ENCODE measurements at places on chromosomes 12 and 14.

- no peak for DNase-seq
Observed at GRCh38 chr14:51592836-51593235, 58.9 kb upstream of the FRMD6 start.

DNA sequence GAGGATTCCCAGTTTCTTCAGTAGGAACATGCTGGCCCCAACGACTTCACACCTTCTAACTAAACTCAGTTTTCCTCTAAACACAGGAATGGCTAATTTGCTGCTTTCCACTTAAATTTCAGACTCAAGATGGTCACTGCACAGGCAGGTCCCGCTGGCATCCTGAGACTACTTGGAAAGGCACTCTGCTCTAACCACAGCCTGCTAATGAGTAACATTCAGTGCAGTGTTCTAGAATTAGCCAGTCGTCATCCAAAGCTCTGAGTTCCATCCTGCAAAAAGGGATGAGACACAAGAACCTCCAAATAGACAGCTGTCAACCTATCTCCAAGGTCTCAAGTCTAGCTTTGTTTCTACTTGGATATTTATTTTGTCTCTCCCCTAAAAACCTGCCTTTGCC is 6.0 kb downstream of the CCDC92 start:
- no peak for DNase-seq

GRCh38 chr14:68788996-68789820 is 3.7 kb downstream of the ZFP36L1 start:
- DNase-seq = peak; percentile 81

- no peak for DNase-seq
Observed at GRCh38 chr14:101628975-101629374, 67.7 kb downstream of the DIO3 start.

- no peak for DNase-seq
Observed at GRCh38 chr12:7131502-7131866, 1.3 kb downstream of the CLSTN3 start.

DNA sequence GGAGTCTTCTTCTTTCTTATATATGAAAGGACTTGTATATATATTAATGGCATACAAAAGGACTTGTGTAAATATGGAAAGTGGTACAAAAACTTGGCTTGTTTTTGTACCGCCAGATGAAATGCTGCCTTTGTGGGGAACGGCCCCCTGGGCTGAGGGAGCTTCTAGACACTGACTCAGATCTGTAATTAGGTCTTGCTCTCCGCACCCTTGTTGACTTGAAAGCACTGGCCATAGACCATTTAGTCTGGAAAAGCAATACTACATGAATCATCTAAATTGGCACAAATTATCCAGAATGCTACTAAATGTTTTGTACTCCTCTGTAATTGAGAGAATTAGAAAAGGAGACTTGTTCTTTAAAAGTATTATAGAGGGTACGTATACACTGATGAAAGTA is 399.9 kb upstream of the RGS6 start:
- DNase-seq = no peak

DNA sequence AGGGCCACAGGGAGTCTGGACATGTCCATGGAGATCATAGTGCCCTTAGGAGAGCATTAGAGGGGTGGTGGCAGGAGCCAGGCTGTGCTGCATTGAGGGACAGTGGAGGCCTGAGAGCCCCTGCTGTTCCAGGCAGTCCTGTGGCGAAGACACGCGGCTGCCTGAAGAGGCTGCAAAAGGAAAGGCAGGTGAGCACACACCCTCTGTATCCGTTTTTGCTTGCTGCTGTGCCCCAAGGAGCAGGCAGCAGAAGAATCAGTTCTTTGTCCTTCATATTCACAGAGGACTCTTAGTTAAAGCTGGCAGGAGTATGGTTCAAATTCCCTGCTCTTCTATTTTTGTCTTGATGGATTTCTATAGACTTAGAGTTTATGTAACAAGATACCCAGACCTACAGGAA is 4.5 kb downstream of the SLC35E3 start:
- no peak for DNase-seq

DNA sequence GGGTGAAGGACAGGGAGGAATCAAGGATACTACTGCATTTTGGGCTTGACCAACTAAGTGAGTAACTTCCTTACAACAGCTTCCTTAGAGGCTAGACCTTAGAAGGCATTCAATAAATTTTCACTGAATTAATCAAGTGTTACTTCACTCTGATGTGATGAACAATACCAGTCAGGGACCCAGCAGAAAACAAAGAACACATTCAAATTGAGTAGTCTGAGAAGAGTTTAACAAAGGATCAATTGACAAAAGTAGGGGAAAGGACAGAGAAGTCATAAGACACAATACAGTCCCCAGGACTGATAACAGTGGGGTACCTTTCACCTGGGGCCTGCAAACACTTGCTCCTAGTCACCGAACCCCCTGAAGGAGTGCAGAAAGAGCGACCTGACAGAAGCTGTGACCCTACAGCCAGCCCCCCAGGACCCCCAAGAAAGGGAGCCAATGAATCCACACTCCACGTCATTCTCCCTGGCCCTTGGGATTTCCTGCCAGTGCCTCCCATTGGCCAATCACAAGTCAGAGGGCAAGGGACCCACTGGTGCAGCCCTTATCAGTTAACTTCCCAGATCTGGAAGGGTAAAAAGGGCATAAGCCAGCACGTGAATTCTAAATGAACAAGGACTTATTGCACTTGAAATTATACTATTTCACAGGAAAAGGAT is 6.9 kb downstream of the ANAPC5 start:
- DNase-seq = no peak

- no peak for DNase-seq
Observed at GRCh38 chr12:47903927-47904712, 674 bp downstream of the VDR start.

DNA sequence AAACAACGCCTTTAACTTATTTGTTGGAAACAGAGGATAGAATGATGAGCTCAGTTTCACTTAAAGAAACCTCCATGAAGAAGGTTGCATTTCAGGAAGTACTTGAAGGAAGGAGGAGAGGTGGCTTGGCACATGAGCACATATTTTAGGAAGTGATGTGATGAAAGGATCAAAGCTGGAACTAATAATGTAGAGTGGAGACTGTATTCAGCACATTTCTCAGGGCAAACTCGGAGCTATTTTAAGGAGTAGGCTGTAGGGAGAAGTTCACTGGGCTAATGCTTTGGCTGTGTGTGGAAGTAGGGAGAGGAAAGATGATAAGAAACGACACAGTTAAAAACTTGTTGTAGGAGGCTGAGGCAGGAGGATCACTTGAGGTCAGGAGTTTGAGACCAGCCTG is 272.8 kb downstream of the AKAP6 start:
- DNase-seq = no peak

GRCh38 chr12:131536766-131537165 is 174.1 kb upstream of the SFSWAP start:
- DNase-seq = no peak

DNA sequence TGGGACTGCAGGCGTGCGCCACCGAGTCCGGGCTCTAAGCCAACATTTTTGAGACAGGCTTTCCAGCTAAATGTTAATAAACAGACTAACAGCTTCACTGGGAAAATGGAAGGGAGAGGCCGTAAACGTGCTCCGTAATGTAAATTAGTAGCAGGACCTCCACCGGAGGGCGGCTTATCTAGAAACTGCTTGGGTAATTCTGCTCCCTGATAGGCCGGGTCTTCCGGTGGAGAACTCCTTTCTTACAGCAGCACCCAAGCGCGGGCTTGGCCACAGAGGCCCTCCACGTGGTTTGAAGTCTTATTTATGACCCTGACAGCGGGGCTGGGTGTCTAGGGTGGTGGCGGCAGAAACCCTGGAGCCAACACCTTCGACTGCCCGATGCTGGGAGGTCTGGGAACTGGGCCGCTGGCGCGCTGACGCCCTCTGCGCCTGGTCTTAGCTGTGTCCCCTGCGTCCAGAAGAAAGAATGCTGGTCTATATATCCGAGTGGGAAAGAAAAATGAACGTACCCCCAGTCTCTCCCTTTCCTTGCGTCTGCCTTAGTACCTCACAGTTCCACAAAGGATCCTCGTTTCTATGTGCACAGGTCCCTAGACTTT is 1.7 kb downstream of the DPPA3 start:
- no peak for DNase-seq

DNA sequence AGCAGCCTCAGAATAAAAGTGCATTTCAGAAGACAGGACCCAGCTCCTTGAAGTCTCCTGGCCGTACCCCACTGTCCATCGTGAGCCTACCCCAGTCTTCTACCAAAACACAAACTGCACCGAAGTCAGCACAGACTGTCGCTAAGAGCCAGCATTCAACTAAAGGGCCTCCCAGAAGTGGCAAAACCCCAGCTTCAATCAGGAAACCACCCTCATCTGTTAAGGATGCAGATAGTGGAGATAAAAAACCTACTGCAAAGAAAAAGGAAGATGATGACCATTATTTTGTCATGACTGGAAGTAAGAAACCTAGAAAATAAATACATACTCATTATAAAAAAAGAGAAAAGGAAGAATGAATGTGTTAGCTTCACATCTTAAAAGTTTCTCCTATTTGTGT is 51.1 kb downstream of the GAS2L3 start:
- no peak for DNase-seq

DNA sequence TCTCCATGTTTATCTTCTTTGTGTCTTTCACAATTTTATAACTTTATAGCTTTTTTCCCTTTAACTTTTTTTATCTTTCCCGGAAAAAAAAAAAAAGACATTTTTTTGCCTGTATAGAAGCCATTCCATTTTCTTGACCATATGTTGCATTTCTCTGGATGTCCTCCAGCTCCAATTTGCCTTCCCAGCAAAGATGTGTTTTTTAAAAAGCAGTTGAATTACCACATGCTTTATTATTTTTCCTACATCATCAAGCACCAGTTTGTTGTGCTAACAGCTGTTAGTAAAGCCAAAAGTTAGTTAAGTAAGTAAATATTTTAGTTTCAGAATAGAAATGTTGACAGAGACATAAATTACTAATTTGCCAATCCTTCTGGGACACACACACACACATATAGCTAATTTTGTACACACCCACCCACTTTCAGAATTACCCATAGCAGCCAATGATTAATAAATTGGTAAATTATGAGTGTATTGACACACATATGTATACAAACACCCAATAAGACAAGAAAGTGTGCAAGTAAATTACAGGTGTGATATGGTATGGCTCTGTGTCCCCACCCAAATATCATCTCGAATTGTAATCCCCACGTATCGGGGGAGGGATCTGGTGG is 118.3 kb downstream of the SLC38A6 start:
- DNase-seq = no peak

GRCh38 chr12:39780411-39780912 is 160.9 kb upstream of the ABCD2 start:
- DNase-seq = no peak
